Stimulated activated CD8-positive, alpha-beta memory T cell treated with anti-CD3 and anti-CD28 coated beads, Interleukin-15, amount 100 ng/mL, for 24 hours (primary cell): ENCODE measurements at places on chromosomes 2 and 18.

- DNase-seq, result no peak
These were observed 151.1 kb downstream of the SMAD2 start for GRCh38 chr18:47779381-47779780.

GRCh38 chr2:222480497-222480896, 56.2 kb downstream of the SGPP2 start:
- no peak for DNase-seq

DNA sequence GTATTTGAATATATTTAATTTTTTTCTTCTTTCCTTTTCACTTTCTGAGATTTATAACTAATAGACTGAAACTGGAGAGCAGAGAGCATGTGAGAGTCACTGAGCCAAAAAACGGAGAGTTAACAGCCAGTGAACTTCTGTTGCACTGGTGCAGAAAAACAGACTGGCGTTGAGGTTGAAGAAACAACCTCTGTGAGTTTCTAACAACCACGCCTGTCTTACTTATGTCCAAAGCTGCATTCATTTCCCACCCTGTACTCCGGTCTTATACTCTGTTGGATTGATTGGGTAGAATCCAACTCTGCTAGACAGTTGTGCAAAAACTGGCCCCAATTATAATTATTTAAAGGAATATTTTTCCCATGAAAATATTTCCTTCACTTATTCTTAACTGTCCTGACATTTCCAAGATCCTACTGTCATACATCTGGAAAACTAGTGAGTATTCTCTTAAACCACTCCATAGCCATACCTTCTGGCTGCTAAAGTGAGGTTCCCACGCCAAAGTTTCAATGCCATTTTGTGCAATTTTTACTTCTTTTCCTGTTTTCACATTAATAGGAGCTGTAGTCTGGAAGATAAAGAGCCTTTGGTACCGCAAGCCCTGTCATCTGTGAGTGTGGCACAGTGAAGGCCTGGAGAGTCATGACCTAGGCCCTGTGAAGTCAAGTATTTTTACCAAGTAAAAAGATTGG, 9.4 kb downstream of the CYP1B1 start:
- no peak for DNase-seq

DNA sequence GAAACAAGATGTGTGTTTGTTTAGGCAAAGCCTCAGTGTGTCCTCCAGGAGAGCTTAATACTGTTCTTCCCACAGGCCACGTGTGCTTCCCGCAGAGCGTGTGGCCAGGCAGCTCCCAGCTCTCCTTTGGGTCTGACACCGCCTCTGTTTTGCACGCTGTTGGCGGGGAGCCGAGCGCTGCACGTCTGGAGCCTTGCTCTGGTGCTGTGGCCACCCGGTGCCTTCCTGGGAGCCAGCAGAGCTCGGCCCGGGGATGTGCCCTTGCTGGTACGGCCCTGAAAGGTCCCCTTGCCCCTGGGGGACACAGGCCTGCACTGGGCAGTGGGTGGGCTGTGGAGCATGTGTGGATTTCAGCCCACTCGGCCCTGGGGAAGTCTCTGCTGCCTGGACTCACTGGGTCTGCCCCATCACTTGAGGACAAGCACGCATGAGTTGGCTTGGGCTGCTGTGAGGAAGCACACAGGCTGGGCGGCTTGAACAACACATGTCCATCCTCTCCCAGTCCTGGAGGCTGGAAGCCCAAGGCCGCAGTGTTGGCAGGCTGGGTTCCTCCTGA, 160.7 kb upstream of the HDAC4 start:
- DNase-seq, result no peak

DNA sequence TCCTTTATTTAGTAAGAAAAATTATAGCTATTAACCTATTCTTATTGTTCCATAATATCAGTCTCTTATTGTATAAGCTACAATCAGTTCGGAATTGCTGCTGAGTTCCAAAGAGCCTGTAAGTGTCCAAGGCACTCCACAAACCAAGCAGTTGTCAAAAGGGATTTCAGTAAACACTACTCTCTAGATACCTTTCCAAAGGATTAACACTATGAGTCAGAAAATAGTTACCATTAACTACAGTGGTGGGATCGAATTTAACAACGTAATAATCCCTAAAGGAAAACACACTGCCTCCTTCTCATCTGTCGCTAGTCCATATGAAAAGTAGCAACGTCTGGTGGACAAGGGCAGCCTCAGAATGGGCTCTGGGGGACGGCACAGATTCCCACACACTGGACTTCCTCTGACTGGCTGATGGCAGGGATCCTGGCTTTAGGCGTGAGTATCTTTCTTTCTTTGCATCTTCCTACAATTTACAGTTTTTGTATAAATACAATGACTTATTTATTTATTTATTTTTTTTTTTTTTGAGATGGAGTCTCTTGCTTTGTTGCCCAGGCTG, 8.8 kb downstream of the TGFBRAP1 start:
- DNase-seq, result no peak

DNA sequence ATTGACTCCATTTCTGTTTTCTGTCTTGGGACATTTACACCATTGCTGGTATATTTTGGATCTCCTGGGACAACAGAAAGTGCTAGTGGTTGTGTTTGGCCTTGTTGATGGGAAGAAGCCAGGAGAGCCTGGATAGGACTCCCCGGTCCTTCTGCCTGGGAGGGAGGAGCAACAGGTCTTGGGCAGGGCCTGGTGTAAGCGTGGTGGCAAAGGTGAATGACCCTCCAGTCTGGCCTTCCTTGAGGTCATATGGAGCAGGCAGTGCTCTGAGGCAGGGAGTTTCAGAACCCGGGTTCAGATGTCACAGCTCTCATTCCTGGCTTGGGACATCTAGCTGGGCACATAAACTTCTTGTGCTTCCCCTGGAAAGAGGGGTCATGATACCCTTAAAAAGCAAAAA, 56.0 kb upstream of the RBM44 start:
- no peak for DNase-seq

GRCh38 chr2:14454202-14454601, 178.3 kb upstream of the LRATD1 start:
- DNase-seq, result no peak

DNA sequence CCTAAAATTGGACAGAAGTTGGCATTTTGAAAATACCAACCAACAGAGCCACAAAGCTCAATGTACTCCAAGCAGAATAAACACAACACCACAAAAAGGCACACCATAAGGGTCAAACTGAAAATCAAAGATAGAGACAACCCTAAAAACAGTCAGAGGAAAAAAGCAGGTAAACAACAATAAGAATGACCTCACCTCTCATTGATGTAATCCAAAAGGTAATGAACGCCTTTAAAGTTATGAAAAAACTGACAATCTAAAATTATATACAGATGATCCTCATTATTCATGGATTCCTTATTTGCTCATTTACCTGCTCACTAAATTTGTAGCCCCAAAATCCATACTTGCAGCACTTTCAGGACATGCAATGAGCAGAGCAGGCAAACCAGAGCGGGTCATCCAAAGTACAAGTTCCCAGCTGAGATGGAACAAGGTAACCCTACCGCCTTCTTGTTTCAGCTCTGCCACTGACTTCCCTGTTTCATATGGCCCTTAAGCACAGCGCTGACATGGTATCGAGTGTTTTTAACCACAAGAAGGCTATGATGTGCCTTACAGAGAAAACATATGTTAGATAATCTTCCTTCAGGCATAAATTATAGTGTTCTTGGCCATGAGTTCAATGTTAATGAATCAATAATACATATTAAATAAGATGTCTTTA, 17.0 kb downstream of the RTN4 start:
- DNase-seq, result no peak

GRCh38 chr2:120354467-120354866, 8.5 kb downstream of the INHBB start:
- no peak for DNase-seq

GRCh38 chr18:34321066-34321465, 96.4 kb upstream of the NOL4 start:
- no peak for DNase-seq

DNA sequence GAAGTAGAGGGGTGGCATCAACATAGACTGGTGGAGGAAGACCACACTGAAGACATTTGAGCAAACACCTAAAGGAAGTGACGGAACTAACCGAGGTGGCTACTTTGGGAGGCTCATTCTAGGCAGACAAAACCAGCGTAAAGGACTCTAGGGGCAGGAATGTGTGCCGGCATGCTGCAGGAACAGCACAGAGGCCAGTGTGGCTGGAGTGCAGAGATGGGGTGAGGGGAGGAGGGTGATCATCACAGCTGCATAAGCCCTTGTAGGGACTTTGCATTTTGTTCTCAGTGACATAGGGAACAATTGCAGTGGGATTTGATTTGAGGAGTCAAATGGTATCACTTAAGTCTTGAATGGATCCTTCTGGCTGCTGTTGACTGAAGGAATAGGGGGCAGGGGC, 253.5 kb downstream of the NCKAP5 start:
- DNase-seq, result no peak

DNA sequence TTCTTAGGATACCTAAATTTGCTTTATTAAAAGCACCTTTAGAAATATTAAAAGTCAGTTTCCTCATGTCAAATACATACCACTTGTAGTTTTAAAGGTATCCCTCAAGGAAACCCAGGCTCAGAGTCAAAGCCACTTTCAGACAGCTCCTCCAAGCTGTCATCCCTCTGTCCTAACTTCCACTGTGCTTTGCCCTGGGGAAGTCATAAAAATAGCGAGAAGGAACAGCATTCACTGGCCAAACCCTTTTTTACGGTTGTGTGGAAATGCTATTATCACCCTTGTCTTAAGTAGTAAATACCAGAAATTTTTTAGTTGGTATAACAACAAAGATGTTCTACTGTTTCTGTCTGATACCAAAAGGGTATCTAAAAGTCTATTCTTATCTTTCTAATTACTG, 680.5 kb downstream of the ZEB2 start:
- DNase-seq, result no peak

DNA sequence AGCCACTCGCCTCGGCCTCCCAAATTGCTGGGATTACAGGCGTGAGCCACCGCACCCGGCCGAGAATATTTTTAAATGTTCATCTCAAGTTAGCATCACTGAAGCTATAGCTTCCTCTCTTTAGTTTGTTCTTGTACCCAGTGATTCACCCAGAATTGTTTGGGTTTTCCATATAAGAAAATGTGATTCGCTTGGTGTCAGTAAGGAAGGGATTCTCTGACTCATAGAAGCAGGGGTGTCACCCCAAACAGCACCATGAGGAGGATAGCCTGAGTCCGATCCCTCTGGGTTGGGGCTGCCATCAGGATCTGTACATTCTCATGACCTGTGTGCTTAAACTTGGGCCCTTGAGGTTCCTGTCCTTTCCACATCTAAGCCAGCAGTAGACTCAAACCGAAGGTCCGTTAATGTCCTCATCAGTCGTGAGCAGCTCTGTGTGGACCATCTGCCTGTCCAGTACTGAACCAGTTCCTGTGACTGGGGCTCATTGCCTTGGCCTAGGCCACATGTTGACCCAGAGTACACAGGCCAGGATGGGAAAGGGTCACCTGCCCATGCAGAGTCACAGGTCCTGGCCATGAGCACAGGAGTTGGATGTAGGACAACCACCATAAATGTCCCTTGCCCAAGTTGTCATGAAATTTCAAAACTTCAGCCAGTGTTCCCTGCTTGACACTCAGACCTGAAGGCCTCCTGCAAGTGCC, 311.9 kb downstream of the GBX2 start:
- DNase-seq, result no peak

DNA sequence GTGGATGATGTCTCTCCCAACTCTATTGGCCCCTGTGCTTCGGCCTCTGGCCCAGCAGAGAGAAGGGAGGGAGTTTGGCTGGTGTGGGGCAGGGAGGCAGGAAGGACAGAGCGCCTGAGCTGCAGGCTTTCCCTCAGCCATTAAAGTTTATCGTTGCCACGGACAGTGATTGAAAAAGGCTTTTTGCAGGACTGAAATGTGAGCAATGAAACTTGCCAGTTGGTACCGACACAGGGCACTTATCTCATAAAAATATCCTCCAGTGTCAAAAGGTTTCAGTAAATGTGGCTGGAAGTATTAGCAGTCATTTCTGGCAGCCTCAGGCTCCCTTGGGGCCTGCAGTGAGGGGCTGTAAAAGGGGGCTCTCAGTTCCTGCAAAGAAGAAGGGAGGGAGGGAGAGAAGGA, 169.2 kb downstream of the GLI2 start:
- no peak for DNase-seq

DNA sequence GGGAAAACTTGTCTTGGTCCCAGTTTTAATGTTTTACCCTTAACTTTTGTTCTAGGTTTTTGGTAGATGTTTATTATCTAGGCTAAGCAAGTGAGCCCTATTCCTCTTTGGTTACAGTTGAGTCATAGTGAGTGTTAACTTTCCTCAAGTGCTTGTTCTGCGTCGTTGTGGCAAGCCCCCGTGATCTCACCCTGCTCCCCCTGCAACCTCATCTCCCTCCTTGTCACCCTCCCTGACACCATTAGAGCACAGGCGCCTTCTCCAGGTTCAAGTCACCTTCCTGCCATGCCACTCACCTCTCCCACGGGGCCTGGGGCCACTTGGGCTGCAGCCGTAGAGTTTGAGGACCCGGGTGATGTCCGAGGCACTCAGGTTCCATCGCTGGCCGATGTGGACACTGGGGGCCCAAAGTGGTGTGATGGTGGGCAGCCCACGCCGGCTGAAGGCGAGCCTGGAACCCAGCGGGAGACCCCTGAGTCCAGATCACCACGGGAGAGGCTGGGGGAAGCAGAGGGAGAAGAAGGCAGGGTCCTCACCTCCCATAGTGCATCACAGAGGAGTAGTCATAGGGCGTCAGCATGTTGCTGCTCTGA, 8.7 kb downstream of the ASTL start:
- DNase-seq, result no peak

DNA sequence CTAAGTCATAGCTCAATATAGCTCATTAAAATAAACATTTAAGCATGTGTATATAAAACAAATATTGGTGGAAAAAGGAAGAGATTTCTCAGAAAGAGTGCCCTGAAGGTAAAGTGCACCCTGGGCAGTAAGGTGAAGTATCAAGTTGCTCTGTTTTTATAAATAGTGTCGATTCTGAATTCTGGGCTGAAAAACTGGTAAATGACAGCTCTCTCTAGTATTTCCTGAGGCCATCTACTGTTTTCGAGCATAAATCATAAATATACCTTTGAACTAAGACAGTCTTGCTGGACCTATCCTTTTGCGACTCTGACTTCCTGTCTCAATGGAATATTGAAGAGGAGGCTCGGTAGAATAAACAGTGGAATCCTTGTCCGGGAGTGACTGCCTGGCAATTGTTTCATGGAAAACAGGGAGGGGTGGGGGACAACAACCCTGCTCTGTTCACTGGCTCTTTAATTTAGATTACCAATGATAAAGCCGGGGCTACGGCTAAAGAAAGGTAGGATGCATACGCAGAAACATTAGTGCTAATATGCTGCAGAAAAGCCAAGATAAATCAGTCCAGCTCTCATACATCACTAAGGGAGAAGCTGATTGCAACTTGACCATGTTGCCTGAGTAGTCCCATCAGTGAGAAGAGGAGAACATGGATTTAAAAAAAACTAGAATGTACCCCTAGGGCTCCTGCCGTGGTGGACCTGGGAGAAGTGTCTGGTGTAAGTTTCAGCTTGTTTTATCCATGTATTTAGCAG, 124.1 kb downstream of the RAPGEF4 start:
- no peak for DNase-seq

- no peak for DNase-seq
These were observed 826.6 kb upstream of the POU3F3 start for GRCh38 chr2:104027321-104027720.
